WTC11 (cell line): ENCODE measurements at places on chromosomes 12 and 14.

- DNase-seq: no peak
Observed at GRCh38 chr12:25056486-25057130, 107.7 kb upstream of the BCAT1 start.

DNA sequence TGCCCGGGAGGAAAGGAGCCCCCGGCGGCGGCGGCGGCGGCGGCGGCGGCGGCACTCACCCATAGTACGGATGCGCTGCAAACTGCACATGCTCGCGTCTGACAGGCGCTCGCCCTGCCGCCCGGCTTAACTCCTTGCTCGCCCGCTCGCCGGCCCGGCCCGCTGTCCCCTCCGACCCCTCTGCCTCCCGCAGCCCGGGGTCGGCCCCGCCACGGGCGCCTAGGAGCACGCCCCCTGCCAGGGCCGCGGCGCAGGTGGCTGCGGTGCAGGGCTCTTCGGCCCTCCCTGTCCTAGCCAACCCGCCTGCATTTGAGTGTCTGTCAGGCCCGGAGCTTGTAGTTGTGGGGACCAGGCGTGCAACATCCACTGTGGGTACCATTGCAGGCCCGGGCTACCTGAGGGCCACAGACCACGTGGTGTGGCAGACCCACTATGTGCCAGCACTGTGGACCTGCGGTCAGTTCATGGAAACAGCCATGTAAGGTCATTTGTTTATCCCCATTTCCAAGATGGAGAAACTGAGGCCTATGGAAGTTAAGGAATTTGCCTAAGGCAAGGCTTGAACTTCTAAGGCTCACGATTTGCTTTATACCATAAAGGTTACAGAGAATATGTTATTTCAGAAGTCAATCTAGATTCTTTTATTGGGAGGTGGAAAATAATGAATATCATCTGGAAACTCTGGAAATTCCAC, 17.6 kb upstream of the PLEKHH1 start:
- DNase-seq: peak; percentile 49

- DNase-seq: peak; percentile 11
Observed at GRCh38 chr12:60684988-60685655, 1089.3 kb downstream of the SLC16A7 start.

- no peak for DNase-seq
Observed at GRCh38 chr12:122310626-122311333, 44.5 kb upstream of the VPS33A start.

DNA sequence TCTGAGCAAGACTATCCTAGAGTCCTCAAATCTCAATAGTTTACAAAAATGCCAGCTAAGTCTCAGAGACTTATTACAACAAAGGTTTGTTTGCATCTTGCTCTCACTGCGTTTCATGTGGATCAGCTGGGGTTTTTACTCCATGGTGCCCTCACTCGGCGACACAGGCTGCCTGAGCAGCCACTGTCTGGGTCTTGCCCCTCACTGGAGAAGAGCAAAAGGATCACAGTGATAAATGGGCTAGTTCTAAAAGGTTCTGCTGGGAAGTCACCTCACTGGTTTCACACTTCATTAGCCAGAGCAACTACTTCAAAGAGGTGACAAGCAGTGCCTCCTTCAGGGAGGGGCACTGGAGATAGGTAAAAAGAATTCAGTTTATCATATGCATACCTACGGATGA, 392.0 kb downstream of the RPL10L start:
- DNase-seq: peak; percentile 22

DNA sequence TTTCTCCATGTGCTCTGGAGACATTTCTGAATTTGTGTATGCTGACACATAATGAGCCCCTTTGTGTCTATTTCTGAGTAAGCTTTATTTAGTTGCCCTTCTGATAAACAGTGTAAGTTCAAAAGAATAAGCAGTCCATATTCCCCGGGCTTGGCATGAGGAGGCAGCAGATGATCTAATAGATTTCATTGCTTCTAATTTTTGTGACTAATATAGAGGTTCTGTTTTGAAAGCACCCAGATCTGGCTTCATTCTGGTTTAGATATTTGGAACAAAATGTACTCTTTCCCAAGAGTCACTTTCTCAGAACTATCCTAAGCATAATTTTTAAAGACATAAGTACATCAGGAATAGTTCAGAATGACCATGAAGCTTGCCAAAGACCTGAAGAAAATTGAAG, 290.9 kb downstream of the BTG1 start:
- no peak for DNase-seq

DNA sequence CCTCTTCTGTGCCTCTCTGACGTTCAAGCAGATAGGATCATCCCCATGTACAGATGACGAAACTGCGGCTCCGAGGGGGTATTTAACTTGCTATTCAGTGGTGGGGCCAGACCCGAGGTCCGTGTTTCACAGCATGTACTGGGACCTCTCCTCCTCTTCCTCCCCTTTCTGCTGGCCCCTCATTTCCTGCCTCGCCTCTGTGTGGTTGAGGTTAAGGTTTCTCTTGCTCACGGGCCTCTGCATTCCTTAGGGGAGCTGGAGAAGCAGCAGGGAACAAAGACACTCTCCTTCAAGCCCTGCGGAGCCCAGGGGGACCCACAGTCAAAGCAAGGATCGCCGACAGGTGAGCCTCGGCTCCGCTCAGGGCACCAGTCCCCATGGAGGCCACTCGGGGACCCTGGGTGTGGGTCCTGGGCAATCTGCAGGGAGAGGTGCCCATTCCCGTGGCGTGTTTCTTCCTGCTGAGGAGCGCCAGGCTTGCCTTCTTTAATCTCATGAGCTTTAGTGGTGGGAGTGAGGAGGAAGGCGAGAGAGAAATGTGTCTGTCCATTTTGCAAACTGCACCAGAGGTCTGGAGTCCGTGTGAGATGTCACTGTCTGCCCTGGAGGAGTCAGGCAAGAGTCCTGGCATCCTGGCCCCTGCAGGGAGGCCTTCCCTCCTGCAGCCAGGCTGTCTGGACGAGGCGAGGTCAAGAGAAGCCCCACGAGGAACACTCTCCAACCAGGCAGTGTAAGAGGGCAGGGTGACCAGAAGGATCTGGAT, 45.0 kb downstream of the SLC6A12 start:
- DNase-seq: no peak

- DNase-seq: no peak
Observed at GRCh38 chr14:58665773-58666500, 28.2 kb downstream of the DACT1 start.

DNA sequence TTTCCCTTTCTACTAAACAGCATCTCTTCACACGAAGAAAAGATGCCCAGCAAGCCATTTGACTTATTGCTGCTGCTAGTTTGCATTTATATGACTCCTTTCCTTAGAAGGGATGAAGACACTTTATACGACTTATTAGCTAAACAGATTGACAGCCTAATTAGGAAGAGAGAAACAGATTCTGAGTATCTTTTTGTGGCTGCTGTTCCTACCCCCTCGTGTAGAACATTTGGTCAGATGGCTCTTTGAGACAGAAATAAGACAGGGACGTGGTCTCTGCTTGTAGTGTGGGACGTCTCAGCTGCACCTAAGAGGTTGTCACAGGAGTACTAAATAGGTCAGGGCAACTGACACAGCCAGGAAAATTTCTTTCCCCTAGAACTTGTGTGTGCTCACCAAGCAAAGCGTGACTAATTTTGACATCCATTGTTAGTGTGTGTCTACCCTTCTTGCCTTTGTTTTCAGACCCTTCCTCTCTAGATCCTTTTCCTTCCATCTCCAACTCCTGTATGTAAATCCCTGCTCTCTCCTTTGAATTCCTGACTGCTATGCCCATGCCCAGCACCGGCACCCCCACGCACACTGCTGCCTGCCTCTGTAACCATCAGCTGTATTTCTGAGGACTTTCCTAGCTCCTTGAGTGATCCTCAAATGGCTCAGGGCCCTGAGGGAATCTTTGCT, 83.2 kb downstream of the DAD1 start:
- no peak for DNase-seq
